ENCODE measurements at places on chromosomes 5 and 9.

GRCh38 chr5:139924294-139925215 is 118.5 kb downstream of the NRG2 start:
- no peak for DNase-seq

GRCh38 chr9:78663369-78663768 is 366.4 kb downstream of the PSAT1 start:
- DNase-seq = no peak

DNA sequence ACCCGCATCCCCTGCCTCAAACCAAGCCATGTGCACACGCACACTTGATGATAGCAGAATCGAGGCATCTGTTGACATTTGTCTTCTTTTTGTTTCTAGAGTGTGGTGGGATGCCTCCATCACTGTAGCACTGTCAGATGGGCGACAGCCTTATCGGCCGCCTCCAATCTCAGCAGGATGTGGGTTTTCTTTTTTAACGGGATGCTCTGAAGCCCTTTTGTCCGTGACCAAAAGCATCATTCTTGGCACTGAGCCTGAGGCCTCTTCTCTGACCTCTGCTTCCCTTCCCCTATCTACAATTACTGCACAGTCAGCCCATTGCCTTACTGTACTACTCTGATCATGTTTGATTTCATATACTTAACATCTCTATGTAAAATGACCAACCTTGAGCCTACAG is 78.3 kb downstream of the LMNB1 start:
- DNase-seq = no peak

GRCh38 chr5:124162767-124163532 is 583.5 kb downstream of the ZNF608 start:
- no peak for DNase-seq

- no peak for DNase-seq
Measured at GRCh38 chr9:92276331-92277032, 17.0 kb downstream of the IARS1 start.

DNA sequence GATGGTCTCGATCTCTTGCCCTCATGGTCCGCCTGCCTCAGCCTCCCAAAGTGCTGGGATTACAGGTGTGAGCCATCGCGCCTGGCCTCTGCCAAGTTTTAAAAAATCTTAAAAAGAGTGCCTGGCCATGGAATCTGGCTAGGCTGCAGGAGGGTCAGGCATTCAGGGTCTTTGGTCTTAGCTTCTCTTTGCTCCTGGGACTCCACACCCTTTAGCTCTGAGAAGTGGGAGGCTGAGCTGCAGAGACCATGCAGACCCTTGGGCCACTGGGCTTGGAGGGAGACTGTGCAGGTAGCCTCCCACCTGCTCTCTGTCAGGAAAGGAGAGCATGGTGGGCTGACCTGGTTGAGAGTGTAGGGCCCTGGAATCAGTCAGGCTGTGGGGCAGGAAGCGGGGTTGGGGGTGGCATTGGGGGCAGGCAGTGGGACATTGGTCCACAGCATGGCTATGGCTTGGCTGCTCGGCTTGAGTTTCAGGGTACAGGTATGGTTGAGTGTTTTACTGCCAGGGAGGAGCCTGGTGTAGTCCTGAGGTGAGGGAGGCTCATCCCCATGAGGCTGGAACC is 20.8 kb downstream of the PHF2 start:
- no peak for DNase-seq

GRCh38 chr5:171498166-171498565 is 78.7 kb downstream of the FGF18 start:
- no peak for DNase-seq

DNA sequence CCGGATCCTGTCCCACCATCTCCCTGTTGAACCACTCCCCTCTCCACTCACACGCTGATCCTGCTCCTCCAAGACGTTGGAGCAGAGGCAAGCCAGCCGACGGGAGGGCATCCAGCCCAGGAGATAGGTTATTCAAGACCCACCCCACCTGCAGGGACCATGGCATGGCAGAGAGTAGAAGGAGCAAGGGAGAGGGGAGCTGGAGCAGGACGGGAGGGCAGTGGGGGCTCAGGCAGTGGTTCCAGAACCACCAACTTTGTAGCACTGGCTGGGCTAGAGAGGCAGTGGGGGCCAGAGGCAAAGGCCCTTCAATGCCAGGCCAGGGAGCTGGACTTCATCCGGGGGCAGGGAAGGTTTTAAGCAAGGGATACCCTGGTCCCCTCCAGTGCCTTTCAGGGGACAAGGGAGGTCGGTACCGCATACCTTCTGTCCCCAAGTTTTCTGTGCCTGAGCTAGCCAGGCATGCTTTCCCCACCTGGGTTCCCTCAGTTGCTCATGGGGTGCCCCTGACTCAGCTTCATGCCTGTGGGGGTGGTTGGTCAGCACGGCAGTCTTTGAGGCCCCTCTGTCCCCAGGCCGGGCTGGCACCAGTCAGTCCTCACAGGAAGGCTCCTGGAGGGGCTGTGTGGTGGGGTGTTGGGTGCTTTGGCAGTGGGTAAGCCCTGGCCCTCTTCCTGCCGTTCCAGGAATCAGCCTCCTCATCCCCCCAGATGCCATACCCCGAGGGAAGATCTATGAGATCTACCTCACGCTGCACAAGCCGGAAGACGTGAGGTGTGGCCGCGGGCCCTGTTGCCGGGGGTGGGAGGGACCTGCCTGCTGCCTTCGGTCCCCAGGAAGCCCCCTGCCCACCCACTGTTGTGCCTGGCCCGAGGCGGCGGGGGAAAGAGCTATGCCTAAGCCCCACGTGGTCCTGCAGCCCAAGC is 22.4 kb downstream of the HK3 start:
- no peak for DNase-seq

DNA sequence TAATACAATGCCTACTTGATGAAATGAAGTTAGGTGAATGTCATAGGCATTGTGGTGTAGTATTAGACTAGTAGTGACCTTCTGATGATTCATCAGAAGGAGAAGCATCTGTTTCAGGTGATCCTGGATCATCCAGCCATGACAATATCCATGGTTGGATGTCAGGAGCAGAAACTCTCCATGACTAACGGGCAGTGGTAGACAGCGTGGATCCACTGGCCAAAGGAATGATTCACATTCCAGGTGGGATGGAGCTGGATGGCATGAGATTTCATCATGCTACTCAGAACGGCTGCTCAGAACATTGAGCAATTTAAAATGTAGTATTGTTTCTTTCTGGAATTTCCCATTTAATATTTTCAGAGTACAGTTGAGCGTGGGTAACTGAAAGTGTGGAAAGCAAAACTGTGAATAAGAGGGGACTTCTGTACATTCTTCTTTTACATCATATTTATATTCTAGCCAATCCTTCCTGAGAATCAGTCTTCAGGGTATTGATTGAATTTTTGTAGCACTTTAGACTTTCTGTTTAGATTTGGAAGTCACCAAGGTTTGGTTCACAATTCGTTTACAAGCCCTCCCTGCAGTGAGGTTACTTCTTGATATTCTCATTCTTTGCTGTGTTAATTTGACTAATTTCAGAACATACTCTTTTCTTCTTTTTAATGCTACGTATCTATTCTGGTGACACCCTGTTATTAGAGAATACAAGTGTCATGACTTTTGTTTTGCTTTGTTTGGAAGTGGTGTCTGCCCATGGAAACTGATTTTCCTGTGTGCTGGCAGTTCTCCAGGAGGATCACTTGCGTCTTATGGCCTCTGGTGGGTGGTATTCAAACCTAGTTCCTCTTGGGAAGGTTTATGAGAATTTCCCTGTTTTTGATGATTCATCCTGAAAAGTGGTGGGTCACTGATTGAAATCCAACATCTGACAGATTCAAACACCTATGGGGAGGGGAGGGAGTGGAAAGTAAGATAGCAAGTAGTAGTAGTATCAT is 12.2 kb upstream of the CLINT1 start:
- DNase-seq = no peak

DNA sequence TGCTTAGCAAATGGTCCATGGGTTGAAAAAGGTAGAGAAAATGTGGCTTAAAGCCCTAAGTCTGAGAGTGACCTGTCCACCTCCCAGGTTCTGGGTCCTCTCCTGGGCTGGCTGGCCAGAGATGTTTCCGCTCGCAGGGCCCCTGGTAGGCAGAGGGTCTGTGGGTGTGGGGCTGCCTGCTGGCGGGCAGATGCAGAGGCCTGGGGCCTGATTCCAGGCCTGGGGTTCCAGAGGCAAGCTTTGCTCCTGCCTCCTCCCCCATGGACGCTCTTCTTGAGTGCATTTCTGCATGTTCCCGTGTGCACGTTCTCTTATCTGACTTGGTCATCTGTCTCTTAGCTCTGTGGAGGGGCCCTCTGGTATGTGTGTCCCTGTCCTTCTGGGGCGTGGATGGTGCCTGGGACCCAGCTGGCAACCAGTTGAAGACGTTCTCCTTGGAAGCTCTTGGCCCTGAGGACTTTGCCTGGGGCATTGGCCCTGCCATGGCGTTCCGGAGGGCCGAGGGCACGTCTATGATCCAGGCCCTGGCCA is 3.8 kb downstream of the MIGA2 start:
- DNase-seq = no peak

GRCh38 chr9:99896119-99896518 is 10.3 kb upstream of the STX17 start:
- no peak for DNase-seq

GRCh38 chr9:125646621-125647100 is 60.3 kb downstream of the MAPKAP1 start:
- no peak for DNase-seq

- no peak for DNase-seq
Measured at GRCh38 chr5:88979244-88979643, 96.3 kb upstream of the MEF2C start.

DNA sequence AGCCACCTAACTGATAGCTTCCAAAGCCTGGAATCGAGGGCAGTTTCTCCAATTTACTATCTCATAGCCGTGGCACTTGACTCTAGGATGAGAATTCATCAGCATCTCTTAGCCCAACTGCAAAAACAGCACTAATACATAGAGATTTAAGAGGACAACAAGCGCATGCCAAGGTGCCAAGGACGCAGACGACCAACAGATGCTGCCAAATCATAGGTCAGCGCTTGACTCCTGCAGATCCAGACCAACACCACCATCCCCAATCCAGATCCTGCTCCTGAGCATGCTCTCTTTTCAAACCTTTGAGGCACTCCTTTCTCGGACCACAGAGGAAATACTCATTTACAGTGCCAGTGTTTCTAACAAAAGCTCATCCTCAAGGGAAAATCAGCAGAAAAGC is 24.6 kb downstream of the NRG2 start:
- no peak for DNase-seq

DNA sequence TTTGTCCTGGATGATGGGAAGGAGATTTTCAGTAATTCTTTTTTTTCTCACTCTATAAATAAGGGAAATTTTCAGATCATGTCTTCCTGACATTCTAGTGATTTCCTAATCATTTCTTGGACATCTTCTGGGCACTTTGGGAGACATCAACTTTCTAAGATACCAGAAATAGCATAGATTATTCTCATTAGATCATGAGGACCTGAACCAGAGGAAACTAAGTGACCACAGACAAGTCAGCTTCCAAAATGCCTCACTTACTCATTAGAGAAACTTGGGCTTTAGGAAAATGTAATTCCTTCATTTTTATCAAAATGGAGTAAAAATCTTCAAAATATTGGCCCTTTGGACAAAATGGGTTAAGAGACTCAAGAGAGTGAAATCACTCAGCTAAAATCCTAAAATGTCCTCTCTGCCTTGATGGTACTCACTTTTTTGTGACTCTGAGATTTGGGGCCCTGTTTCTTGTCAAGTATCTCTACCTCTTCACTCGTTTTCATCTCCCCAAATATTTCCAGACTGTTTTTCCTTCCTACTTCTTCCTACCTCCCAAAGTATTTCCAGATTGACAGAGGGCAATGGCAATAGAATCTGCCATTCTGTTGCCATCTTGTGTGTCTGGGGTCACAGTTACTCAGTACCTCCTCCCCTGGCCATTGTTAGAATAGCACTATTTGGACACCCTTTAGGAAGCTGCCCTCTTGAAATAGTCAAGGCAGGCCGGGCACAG is 194.5 kb downstream of the NR3C1 start:
- no peak for DNase-seq

- DNase-seq = no peak
Measured at GRCh38 chr9:6716766-6717165, 41.0 kb upstream of the KDM4C start.

DNA sequence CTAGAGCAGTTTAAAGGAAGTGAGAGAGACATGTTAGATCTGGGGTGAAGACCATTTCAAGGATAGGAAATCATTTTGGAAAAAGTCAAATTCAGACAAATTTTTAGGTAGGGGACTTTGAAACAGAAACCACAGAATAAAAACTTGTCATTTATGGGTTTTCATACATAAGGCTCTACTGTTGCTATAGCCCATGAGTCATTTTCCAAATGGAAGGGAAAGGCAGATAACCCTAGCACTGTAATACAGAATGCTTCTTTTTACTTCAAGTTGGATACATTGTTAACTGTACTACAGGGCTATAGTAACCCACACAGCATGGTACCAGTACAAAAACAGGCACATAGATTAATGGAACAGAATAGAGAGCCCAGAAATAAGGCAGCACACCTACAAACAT is 455.4 kb downstream of the EBF1 start:
- DNase-seq = no peak
